ENCODE measurements at places on chromosomes 1 and 21.

- DNase-seq: no peak
Observed at GRCh38 chr1:29513357-29513756, 277.0 kb downstream of the PTPRU start.

- no peak for DNase-seq
Observed at GRCh38 chr1:228825840-228826484, 90.7 kb downstream of the RHOU start.

DNA sequence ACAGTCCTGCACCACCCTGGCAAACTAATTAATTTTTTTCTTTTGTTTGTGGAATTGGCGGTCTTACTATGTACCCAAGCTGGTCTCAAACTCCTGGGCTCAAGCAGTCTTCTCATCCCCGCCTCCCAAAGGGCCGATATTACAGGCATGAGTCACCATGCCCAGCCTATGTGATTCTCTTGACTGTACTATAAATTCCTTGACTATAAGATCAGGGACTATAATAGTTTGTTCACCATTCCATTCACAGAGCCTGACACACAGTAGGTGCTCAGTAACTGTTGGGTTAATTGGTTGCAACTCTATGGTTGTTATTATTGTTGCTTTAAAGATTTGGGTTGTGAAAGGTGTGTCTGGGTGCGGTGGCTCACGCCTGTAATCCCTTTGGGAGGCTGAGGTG lies 17.2 kb downstream of the DAP3 start:
- no peak for DNase-seq

DNA sequence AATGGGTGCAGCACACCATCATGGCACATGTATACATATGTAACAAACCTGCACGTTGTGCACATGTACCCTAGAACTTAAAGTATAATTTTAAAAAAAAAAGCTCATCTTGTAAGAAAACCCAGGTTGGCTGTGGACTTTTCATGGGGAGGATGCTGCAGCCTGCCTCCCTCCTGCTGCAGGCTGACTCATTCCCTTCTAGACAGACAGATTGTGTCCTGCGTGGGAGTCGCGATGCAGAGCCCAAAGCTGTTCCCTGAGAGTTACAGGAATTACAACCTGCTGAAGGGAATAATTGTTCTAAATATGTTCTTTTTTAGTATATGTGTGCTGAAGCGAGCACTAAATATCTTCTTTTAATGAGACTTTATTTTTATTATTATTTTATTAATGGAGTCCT lies 93.2 kb downstream of the TBX19 start:
- no peak for DNase-seq

- no peak for DNase-seq
Observed at GRCh38 chr1:86068271-86068721, 88.3 kb downstream of the COL24A1 start.

- DNase-seq: no peak
Observed at GRCh38 chr21:16421965-16422364, 692.2 kb downstream of the USP25 start.

DNA sequence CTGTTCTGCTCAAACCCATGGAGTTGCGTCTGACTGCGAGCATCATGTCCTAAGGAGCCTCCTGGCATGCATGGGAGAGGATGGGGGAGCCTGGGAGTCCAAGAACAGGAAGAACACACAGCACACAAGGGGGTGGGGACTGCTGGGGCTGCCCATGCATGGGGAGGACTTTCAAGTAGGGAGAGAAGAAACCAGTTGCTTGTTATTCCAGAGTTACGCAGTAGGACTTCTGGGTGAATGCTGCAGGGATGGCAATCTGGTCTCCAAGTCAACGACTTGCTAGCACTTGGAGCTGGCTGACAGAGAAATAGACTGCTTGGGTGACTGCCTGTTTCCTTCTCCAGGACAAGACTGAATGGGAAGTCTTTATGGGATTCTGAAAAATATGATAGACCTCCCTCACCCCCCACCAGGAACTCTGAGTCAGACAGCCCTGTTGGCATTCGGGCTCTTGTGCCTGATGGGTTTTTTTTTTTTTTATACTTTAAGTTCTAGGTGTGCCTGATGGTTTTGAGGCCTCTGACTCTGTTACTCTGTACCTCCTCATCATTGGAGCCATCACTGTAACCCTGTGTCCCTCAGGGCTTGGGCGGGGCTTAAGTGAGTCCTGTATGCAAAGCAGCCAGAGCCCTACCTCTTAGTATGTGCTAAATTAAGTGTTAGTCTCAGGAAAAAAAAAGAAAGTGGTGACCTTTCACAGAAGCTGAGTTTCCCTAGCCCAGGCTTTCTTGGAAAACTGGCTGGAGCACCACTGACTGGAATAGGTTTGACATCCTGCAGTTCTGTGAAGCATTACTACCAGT lies 30.3 kb downstream of the MAP3K21 start:
- DNase-seq: no peak

DNA sequence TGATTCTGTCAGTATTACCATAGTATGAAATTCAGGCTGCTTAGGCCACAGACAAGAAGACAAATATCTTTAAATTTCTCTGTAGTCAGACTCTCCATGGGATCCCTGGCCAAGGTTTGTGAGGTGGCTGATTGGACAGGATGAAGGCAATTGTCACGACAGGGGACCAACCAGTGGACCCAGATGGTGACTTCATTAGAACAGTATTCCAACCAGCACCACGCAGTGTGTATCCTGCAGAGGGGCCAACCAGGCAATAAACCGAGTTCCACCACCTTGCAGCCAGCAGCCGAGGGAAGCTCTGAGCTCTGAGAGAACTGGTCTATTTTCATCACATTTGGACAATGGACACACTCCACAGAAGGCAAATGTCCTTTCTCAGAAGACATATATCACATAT lies 16.1 kb downstream of the DSCAM start:
- no peak for DNase-seq

DNA sequence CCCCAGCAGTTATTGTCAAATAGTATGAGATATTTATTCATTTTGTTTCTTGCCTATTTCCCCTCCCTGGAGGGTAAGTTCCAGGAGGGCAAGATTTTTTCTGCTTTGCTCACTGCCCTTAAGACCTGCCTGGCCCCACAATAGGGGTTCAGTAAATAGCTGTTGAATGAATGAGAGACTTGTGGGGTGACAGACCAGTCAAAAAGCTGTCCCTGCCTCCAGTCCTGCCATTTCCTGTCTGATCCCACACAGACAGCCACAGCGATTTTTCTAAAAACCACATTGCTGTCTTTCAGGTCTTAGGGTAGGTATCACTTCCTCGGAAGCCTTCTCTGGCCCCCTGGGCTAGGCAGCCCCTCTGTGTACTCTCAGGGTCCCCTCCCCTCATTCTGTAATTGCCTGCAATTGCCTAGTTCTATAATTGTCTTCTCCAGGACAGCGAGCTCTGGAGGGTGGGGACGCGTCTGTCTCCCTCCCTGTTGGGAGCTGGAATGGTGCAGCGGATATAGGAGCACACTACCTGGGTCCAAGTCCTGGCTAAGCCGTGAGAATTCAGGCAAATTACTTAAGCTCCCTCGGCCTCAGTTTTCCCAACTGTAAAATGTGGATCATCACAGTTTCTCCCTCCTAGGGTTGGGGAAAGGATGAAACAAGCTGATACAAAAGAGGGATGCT lies 1.8 kb upstream of the EXTL1 start:
- no peak for DNase-seq

- DNase-seq: no peak
Observed at GRCh38 chr1:207813946-207814345, 62.1 kb downstream of the CD46 start.

- no peak for DNase-seq
Observed at GRCh38 chr1:175126347-175126746, 58.7 kb downstream of the TNN start.

DNA sequence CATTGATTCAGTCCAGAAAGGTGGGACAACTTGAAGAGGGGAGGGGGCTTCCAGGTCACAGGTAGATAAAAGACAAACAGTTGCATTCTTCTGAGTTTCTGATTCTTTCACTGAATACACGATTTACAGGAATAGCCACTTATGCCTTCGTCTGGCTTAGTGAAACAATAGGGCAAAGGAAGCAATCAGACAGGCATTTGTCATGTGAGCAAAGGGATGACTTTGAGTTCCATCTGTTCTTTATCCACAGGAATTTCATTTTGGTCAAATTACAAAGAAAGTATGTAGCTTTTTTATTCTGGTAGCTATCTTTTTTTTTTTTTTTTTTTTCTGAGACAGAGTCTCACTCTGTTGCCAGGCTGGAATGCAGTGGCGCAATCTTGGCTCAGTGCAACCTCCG lies 202.5 kb downstream of the TTLL7 start:
- no peak for DNase-seq

GRCh38 chr1:3443807-3444206 lies 10.7 kb upstream of the ARHGEF16 start:
- DNase-seq: no peak

DNA sequence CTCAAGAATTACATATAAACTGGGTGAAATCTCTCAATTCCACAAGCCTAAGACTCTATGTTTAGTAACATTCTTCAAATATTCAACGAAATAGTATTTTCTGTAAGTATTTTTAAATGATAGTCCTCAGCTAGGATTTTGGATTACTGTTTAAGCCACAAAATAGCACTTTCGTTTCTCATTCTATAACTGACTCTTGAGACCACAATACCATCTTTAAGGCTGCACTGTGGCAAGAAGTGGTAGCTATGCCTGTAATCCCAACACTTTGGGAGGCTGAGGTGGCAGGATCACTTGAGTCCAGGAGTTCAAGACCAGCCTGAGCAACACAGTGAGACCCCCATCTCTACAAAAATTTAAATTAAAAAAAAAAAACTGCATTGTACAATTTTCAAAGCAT lies 126.7 kb downstream of the CDC42BPA start:
- DNase-seq: no peak

DNA sequence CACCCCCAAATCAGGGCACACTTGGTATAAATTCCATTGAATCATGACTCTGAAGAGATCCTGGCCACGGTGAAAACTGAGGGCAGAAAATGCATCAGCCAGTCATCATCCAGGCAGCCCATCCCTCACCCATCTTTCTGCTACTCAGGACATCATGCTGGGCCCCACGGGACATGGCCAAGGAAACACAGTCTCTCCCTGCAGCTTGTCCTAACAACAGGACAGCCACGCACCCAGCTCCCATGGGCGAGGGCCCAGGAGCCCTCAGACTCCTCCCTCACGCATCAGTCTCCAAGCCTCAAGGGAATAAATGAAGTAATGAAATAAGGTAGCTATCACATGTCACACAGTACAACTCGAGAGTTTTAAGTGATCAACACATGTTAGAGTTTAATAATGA lies 37.8 kb downstream of the ELK4 start:
- DNase-seq: no peak

- DNase-seq: no peak
Observed at GRCh38 chr1:184035719-184036516, 1.6 kb downstream of the COLGALT2 start.

- DNase-seq: no peak
Observed at GRCh38 chr1:233695901-233696300, 82.0 kb downstream of the KCNK1 start.

DNA sequence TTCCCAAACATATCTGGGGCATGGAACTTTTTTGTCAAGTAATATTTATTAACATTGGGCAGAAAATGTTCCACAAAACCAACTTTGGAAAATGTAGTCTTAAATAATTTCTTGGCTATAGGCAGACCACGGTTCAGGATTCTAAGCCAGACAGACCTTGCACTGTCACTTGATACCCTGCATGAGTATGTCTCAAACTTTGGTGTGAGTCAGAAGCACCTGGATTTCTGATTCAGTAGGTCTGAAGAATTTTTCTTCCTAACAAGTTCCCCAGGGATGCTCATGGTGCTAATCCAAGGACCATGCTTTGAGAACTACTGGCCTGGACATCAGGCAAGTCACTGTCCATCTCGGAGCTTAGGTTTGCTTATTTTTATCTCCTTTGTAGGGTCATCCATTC lies 562.0 kb downstream of the PLPP3 start:
- no peak for DNase-seq

DNA sequence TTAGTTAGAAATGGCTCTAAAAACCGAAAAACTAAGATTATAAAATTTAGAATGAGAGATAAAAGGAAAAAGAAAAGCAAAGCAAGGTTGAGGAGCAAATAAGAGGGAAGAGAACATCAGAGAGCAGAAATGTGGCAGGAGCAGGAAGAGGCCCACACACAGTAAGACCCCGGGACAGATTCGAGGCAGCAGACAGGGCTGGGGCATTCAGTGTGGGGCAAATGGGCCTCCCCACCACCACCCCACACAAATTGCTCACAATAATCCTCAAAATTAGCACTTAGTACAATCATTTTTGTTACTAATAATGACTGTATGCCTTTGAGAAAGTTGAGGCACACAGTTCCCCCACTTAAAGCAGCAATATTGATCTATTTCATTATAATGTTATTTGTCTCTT lies 17.1 kb upstream of the SLC44A3 start:
- no peak for DNase-seq

DNA sequence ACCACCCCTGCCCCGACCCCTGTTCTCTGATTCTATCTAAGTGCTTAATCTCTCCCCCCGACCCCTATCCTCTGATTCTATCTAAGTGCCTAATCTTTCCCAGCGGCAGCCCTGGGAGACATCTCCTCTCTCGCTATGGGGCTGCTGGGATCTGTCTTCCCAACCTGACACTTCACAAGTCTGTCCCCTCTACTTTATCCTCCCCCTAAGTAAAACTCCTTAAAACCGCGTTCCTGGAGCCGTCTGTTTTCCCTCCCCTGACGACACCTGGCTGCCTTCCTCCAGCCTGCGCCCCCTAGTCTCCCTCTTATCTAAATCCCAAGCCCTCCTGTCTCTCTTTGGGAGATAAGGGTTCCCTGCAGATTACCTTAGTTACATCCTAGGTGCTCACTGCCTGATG lies 30.5 kb downstream of the EPHB2 start:
- no peak for DNase-seq

GRCh38 chr1:20720631-20721091 lies 2.9 kb upstream of the KIF17 start:
- no peak for DNase-seq

DNA sequence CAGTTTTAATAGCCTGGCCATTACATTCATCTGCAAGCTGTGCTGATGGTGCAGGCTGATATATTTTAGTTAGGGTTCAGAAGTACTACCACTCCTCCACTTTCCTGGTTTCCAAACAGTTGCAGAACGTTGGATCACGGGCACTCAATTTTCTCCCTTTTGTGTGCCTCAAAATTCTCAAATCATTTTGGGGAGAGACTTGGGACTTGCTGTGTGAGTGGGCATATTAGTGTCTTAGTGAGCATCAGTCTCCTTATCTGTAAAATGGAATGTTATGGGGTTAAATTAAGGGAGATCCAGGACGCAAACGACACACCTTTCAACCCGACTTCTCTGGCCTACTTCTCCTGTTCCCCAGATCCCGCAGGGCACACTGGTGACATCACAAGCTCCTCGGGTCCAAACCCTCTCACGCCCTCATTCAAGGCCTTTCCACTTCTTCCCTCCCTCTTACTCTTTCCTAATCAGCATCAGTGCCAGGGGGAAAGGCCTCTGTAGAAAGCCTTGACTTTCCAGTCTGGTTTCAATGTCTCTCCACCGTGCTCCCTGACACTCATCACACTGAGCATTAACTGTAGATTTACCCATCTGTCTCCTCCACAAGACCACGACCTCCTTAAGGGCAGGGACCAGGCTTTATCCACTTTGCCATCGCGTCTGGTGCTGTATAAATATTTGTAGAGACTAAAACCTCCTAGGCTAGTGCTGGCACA lies 1.2 kb downstream of the PIGP start:
- DNase-seq: no peak

Data from activated T-helper 1 cell treated with Interleukin-2 at 50 U/mL for 16 hours (primary cell).